ENCODE measurements at places on chromosomes 3 and 15. TPM values are rescaled to one million over a fixed set of nuclear protein-coding genes. Genes with fewer than 3 reads are reported as not detected.

MESP2 gene
- total RNA-seq: not detected

ADAMTS7 gene
- 1.5 TPM for total RNA-seq

SLC12A8 gene
- 0.64 TPM for total RNA-seq

PLA2G4F gene
- total RNA-seq: 0.56 TPM

DNA sequence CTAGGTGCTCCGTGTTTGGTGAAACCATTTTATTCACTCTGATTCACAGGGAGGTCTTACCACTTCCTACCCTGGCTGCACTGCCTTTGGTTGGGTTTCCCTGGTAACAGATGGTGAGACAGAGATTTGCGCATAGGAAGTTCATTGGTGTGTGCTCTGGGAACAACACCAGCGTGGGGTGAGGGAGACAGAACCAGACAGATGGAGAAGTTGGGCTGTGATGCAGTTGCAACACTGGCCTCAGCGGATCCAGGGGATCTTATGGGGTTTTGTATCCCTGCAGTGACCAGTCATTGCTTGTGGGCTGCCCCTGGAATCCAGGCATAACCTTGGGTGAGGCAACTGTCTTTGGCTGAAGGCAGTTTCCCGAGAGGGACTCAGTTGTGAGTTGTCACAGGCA is 12.5 kb upstream of the IL16 start:
- no peak for ATAC-seq

- ATAC-seq: no peak
Measured at GRCh38 chr3:184822081-184822480, 10.1 kb downstream of the VPS8 start.

DNA sequence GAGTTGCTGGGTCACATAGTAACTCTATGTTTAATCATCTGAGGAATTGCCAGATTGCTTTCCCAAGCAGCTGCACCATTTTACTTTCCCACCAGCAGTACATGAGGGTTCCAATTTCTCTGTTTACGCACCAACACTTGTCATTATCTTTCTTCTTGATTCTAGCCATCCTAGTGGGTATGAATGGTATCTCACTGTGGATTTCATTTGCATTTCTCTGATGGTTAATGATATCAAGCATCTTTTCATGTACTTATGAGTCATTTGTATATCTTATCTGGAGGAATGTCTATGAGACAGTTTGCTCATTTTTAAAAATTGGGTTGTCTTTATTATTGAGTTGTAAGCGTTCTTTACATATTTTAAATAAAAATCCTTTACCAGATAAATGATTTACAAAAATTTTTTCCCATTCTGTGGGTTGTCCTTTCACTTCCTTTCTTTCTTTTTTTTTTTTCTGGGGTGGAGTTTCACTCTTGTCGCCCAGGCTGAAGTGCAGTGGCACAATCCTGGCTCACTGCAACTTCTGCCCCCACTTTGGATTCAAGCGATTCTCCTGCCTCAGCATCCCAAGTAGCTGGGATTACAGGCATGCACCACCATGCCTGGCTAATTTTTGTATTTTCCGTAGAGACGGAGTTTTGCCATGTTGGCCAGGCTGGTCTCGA is 8.9 kb upstream of the SGO1 start:
- ATAC-seq: no peak

DNA sequence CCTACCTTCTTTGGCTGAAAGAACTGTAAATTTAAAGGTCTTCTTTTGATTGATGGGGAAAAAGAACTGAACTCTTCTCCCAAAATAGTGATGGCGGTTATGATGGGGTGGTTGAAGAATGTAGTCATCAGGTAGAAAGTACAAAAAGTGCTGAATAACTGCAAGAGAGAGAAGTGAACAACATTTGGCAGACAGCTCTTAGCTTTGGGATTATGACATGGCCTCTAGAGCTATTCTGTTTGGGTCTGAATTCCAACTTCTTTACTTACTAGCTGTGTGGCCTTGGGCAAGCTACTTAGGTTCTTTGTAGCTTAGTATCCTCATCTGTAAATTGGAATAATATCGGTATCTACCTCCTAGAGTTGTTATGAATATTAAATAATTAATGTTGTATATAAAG is 91.7 kb downstream of the SPRED1 start:
- no peak for ATAC-seq

DNA sequence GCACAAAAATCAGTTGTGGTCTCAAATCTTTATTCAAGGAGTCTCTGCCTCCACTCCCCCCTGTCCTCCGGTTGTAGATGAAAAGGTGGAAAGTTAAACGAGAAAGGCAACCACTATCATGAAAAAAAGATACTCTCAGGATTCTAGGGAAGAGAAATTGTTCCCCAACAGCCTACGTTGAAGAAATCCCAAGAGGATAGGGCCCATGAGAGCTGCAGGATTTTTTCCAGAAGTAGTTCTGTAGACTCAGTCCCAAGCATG is 14.3 kb downstream of the ZIC1 start:
- no peak for ATAC-seq

GRCh38 chr3:144774897-144775296 is 803.3 kb downstream of the DIPK2A start:
- ATAC-seq: no peak

STRIT1 gene
- not detected for total RNA-seq

GRCh38 chr15:48992545-48992944 is 28.8 kb upstream of the SHC4 start:
- ATAC-seq: no peak

DNA sequence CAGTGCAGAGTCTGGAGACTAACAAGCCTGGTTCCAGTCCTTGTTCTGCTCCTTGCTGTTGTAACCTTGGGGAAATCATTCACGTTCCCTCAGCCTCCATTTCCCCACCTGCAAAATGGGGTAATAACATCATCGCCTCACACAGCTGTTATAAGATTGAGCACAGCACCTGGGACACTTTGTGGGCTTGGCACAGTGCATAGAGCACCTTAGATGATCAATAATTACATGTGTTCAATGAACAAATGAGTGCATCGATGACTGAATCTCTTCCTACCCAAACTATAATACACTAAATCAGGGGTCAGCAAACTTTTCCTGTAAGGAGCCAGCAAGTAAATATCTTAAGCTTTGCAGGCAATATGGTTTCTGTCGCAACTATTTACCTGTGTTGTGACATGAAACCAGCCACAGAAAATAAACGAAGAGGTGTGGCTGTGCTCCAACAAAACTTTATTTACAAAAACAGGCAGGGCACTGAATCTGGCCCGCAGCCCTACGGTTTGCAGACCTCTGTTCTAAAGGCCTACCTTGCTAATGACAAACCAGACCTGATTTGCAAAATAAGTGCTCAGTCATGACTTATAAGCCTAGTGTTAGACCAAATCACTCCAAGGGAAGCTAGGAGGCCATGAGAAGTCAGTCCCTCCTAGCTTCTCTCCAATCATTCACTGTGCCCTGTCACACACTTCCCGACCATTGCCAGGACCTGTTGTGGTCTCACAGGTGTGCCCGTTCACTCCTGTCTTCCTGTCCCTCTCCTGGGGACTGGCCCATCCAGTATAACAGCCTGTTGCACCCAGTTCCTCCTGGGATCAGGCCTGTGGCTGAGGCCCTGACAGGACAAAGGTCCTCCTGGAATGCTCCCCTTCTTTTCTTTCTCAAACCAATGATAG is 149.4 kb upstream of the WNT5A start:
- ATAC-seq: no peak

DNA sequence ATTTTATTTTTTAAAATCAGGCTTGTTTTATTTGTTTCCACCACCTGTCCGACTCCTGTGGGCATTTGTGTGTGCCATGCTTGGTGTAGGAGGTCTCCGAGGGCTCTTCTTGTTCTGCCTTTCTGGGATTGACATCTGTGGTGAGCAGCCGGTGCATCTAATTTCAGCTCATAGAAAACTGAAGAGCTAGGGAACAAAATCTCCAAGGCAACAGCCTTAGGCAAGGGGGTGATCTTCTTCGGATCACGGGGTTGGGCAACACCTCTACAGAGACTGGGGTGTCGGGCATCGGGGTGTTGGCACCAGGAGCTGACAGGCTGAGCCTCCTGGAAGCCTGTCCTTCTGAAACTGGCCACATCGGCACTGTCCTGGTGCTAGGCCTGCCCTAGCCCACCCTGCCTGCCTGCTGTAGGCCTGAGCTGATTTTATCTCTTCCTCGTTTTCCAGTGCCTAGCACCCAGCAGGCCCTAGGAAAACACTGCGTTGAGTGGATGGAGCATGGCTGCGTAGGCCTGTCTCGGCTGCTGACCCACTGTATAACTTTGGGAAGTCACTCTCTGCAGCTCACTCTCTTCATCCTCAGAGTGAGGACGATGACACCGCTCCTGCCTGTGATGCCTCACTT is 10.3 kb downstream of the CHCHD6 start:
- ATAC-seq: no peak

DNA sequence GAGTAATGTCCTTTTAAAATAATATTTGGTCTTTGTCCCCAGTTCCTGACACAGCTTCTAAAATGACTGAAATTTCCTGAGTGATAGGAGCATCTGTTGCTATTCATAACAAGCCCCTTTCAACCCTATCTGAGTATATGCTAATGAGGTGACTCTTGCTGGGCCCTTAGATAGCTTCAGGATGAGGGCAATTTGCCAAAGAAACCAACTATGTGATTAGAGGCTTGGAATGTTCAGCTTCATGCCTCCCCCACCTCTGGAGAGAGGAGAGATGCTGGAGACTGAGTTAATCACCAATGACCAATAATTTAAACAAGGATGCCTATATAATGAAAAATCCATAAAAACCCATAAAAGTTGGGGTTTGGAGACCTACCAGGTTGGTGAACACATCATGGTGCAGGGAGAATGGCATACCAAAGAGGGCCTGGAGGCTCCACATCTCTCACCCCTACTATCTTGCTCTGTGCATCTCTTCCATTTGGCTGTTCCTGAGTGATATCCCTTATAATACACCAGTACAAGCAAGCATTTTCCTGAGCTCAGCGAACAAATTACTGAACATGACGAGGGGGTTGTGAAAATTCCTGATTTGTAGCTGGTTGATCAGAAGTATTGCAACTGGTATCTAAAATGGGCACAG is 189.2 kb downstream of the ECT2 start:
- no peak for ATAC-seq

- ATAC-seq: no peak
Measured at GRCh38 chr15:88376574-88377174, 90.5 kb downstream of the MRPL46 start.

EIF4G1 gene
- total RNA-seq: 301 TPM

GRCh38 chr3:159346271-159346903 is 544.5 kb downstream of the MFSD1 start:
- no peak for ATAC-seq

ZNF774 gene
- total RNA-seq: 3.6 TPM

- ATAC-seq: no peak
Measured at GRCh38 chr15:98085003-98085639, 124.6 kb downstream of the ARRDC4 start.

SPATA12 gene
- total RNA-seq: 1.6 TPM
